SJCRH30 (cell line): ENCODE measurements at places on chromosomes 2 and 18. TPM values are rescaled to one million over a fixed set of nuclear protein-coding genes. Genes with fewer than 3 reads are reported as not detected.
A peak's percentile ranks its signal among the peaks of the same experiment; 100 is the strongest.

The C2orf80 gene
- total RNA-seq: not detected in 2 replicates

The MYO3B gene
- 0.04 TPM in 1 of 2 replicates, not detected in the other for total RNA-seq

The TUBA3D gene
- not detected in 2 replicates for total RNA-seq

The PROM2 gene
- 0.05 and 0.57 TPM in 2 replicates for total RNA-seq

The METTL4 gene
- total RNA-seq: 15.0 and 15.6 TPM in 2 replicates

The MATN3 gene
- 0.15 and 0.40 TPM in 2 replicates for total RNA-seq

The ZNF892 gene
- total RNA-seq: 5.3 and 6.8 TPM in 2 replicates

The TEX51 gene
- not detected in 2 replicates for total RNA-seq

- no peaks in the 10 kb centered on the region for H3K4me1 ChIP-seq
- no peak for DNase-seq
- peaks cover 16% of the 10 kb centered on the region; the same call in 1 of the 2 replicates for H3K36me3 ChIP-seq
- H3K4me3 ChIP-seq: no peak overlapping the region
- H3K27me3 ChIP-seq: no peaks in the 10 kb centered on the region
- H3K27ac ChIP-seq: no peak overlapping the region
Measured at GRCh38 chr2:151819920-151820319, 8.3 kb downstream of the ARL5A start.

GRCh38 chr2:89841476-89841840 is 1150.0 kb downstream of the RPIA start:
- DNase-seq: no peak
- no peaks in the 10 kb centered on the region for H3K4me1 ChIP-seq
- H3K4me3 ChIP-seq: no peak overlapping the region
- no peaks in the 10 kb centered on the region for H3K36me3 ChIP-seq
- no peak overlapping the region for H3K27ac ChIP-seq

DNA sequence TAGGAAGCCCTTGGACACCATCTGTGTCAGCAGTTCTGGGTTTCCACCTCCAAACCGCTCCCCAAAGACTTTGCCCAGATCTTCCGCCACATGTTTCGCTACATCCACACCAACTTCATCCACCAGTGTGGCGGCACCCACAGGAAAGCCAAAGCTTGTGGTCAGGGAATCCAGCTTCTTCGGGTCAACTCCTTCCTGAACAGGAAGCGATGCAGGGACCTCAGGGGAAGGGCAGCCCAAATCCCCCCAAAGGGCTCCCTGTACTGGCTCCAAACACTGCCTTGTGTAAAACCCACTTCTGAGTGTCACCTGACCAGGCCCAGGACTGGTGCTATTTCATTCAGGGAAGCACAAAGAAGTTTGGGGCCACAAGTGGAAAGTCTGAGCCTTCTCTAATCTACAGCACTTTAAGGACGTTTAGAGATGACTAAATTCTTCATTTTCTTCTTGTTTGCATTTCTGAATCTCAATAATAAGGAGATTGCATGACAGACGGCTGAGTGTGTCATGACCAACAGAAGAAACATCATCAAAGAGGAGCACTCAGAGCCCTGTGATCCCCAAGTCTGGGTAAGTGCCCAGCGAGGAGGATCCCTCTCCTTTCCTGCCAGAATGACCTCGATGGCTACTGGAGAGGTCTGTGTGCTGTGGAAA is 20.8 kb downstream of the GAREM2 start:
- H3K27ac ChIP-seq: no peak overlapping the region
- H3K27me3 ChIP-seq: no peaks in the 10 kb centered on the region
- no peak overlapping the region for H3K4me3 ChIP-seq
- H3K36me3 ChIP-seq: peaks cover 37% of the 10 kb centered on the region

GRCh38 chr2:238965371-238966071 is 117.6 kb downstream of the TWIST2 start:
- peaks cover 13% of the 10 kb centered on the region for H3K27me3 ChIP-seq
- no peaks in the 10 kb centered on the region for H3K4me1 ChIP-seq
- DNase-seq: no peak
- H3K36me3 ChIP-seq: no peaks in the 10 kb centered on the region
- H3K4me3 ChIP-seq: no peak overlapping the region
- no peak overlapping the region for H3K27ac ChIP-seq

DNA sequence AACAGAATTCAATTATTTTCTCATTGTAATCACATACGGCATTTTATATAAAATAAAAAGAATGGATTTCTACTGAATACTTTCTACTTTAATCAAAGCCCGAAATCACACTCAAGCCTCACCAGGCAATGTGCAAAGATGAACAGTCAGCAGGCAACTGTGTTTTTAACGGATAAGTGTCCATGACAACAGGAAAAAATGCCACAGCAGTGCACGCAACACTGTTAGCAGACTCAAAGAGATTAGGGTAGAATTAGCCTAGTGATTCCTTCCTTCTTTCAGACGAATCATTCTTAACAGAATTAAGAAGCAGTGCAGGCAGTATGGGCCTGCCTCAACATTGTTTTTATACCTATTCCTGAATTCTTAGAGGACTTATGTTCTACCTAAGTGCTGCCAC is 135.6 kb downstream of the CDH2 start:
- no peak overlapping the region for H3K27ac ChIP-seq
- no peak overlapping the region for H3K4me3 ChIP-seq
- no peaks in the 10 kb centered on the region for H3K36me3 ChIP-seq
- no peaks in the 10 kb centered on the region for H3K4me1 ChIP-seq
- H3K27me3 ChIP-seq: no peaks in the 10 kb centered on the region

GRCh38 chr2:70035344-70035844 is 51.9 kb upstream of the PCBP1 start:
- H3K27ac ChIP-seq: no peak overlapping the region
- H3K27me3 ChIP-seq: no peaks in the 10 kb centered on the region
- peaks cover 8% of the 10 kb centered on the region for H3K36me3 ChIP-seq
- H3K4me3 ChIP-seq: no peak overlapping the region
- no peak for DNase-seq

- H3K27me3 ChIP-seq: no peaks in the 10 kb centered on the region
- no peak overlapping the region for H3K27ac ChIP-seq
- peaks cover 20% of the 10 kb centered on the region for H3K36me3 ChIP-seq
- no peak overlapping the region for H3K4me3 ChIP-seq
Measured at GRCh38 chr18:12361770-12362378, 15.2 kb downstream of the AFG3L2 start.

GRCh38 chr2:111037128-111037527 is 83.6 kb upstream of the BCL2L11 start:
- H3K27ac ChIP-seq: no peak overlapping the region
- no peak overlapping the region for H3K4me3 ChIP-seq
- DNase-seq: no peak
- H3K27me3 ChIP-seq: peaks cover 9% of the 10 kb centered on the region

- H3K4me3 ChIP-seq: no peak overlapping the region
- H3K36me3 ChIP-seq: no peaks in the 10 kb centered on the region
- H3K27me3 ChIP-seq: no peaks in the 10 kb centered on the region
- no peak overlapping the region for H3K27ac ChIP-seq
- no peaks in the 10 kb centered on the region for H3K4me1 ChIP-seq
Measured at GRCh38 chr18:13834496-13835015, 10.6 kb downstream of the MC5R start.

DNA sequence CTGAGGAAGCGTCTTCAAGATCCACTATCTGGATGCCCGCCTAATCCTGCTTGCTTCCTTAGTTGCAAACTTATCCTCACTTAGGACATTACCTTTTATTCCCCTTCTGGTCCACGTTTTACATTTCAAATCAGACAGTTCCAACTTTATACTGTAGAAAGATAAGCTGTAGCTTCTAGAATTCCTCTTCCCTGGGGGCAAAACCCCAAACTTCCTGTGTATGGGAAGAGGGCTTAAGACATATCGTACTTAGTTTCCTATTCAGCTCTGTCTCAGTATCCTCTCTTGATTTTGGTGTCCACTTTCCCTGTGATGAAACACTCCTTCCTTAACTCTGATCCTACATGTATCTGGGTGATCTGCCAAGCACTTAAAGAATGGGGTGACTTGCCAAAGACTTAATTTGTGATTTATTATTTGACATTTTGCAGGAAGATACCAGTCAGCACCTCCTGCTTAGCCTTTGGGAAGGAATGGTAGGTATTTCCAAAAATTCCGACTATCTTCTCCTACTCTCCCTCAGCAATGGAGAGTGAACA is 245.2 kb downstream of the CDCA7 start:
- no peaks in the 10 kb centered on the region for H3K27me3 ChIP-seq
- no peak overlapping the region for H3K4me3 ChIP-seq
- peak; percentile 55 for DNase-seq
- peaks cover 4% of the 10 kb centered on the region; the same call in 1 of the 2 replicates for H3K4me1 ChIP-seq

- H3K27ac ChIP-seq: no peak overlapping the region
- H3K4me1 ChIP-seq: no peaks in the 10 kb centered on the region
- no peak for DNase-seq
- no peaks in the 10 kb centered on the region for H3K27me3 ChIP-seq
- no peaks in the 10 kb centered on the region for H3K36me3 ChIP-seq
Measured at GRCh38 chr2:205274801-205275200, 407.5 kb upstream of the NRP2 start.

GRCh38 chr18:13553449-13553848 is 172.9 kb downstream of the FAM210A start:
- H3K4me1 ChIP-seq: no peaks in the 10 kb centered on the region
- H3K36me3 ChIP-seq: no peaks in the 10 kb centered on the region
- H3K27ac ChIP-seq: no peak overlapping the region
- no peaks in the 10 kb centered on the region for H3K27me3 ChIP-seq
- no peak for DNase-seq
- no peak overlapping the region for H3K4me3 ChIP-seq

DNA sequence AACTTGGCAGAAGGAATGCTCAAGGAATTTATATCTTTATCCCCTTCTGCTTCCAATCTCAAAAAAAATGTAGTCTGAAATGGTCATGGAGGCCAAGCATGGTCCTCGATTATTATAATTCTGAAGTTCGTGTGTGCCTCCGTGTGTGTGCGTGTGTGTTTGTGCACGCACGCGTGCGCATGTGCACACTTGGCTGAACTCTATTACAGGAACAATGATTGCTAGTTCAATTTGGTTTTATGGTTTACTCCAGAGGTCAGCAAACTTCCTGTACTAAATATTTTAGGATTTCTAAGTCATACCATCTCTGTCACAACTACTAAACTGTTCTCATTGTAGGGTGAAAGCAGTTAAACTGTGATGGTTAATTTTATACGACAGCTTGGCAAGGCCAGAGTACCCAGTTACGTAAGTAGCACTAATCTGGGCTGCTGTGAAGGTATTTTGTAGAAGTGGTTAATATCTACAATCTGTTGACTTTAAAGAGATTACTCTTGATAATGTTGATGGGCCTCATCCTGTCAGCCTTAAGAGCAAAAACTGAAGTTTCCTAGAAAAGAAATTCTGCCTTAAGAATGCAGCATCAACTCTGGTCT is 5.8 kb upstream of the MARCHF7 start:
- no peaks in the 10 kb centered on the region for H3K36me3 ChIP-seq
- H3K27ac ChIP-seq: no peak overlapping the region
- H3K27me3 ChIP-seq: no peaks in the 10 kb centered on the region
- H3K4me1 ChIP-seq: no peaks in the 10 kb centered on the region
- no peak overlapping the region for H3K4me3 ChIP-seq

- no peak for DNase-seq
- H3K36me3 ChIP-seq: no peaks in the 10 kb centered on the region
- H3K4me1 ChIP-seq: no peaks in the 10 kb centered on the region
Measured at GRCh38 chr2:55176094-55176415, 56.0 kb downstream of the CLHC1 start.

GRCh38 chr2:20486571-20486970 is 39.7 kb downstream of the RHOB start:
- H3K27me3 ChIP-seq: no peaks in the 10 kb centered on the region; the same call in 1 of the 2 replicates
- H3K36me3 ChIP-seq: no peaks in the 10 kb centered on the region
- DNase-seq: no peak
- no peak overlapping the region for H3K4me3 ChIP-seq

- H3K4me3 ChIP-seq: no peak overlapping the region
- no peaks in the 10 kb centered on the region for H3K27me3 ChIP-seq
Measured at GRCh38 chr2:232075859-232076258, 114.3 kb downstream of the DIS3L2 start.

DNA sequence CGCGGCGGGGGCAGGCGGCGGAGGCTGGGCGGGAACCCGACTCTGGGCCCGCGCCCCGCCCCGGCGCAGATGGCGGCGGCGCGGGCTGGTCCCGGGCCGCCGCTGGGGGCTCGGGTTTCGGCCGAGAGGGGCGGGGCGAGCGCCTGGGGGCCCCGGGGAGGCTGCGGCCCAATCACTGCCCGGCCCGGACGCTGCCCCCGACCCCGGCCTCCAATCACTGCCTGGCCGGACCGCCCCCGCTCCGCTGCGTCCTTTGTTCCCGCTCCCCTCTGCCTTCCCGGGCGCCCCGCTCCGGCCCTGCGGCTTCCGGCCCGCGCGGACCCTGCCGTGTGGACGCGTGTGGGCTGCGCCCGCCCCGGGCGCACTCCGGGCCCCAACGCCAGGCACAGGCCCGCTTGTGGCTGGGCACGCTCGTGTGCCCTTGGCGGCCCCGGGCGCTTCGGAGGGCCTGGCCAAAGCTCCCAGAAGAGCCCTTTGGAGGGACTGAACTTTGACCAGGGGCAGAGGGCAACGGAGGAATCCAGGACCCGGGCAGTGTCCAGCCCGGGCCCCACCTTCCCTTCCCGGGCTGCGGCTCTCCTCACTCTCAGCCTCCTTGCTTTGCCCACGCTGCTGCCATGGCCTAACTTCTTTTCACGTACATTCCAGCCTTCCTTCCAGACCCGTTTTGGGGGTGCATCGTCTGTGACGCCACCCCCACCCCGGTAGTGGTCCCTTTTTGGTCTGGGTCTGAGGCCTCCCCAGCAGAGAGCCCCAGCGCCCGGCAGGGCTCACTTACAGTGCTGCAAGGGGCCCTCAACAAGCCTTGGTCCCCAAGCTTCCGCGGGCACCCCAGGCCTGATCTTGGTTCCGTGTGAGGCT is 27.1 kb upstream of the PTMA start:
- peak overlapping the region; percentile 63 for H3K4me3 ChIP-seq
- H3K36me3 ChIP-seq: no peaks in the 10 kb centered on the region
- H3K27me3 ChIP-seq: no peaks in the 10 kb centered on the region
- DNase-seq: peak; percentile 95
- peaks cover 5% of the 10 kb centered on the region; the same call in 1 of the 2 replicates for H3K4me1 ChIP-seq
- peak overlapping the region; percentile 69 for H3K27ac ChIP-seq

DNA sequence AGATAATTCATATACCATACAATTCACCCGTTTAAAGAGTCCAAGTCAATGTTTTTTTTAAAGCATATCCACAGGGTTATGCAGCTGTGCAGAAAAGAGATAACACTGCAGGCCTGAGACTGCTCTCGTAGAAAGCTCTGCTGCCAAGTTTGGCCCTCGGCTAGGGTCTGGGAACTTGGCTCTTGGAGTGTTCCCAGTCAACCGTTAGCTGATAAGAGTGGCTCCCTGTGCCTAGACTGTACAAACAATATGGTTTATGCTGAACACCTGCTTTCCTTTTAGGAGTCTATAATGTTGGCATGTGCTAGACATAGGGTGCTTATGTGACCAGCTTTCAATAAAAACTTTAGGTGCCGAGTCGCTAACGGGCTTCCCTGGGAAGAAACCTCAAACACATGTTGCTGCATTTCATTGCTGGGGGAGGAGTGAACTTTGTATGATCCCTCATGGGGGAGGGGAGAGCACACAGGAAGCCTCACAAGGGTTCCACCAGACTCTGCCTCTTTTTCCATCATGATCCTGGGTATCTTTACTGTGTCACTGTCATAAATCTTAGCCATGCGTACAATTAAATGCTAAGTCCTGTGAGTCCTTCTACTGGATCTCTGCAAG is 34.7 kb downstream of the RFX8 start:
- peak overlapping the region; percentile 82 for H3K27ac ChIP-seq
- peak; percentile 91 for DNase-seq
- peak overlapping the region; percentile 27 for H3K4me3 ChIP-seq
- H3K36me3 ChIP-seq: no peaks in the 10 kb centered on the region
- H3K4me1 ChIP-seq: peaks cover 15% of the 10 kb centered on the region
